ENCODE measurements at places on chromosomes 3 and 15.

DNA sequence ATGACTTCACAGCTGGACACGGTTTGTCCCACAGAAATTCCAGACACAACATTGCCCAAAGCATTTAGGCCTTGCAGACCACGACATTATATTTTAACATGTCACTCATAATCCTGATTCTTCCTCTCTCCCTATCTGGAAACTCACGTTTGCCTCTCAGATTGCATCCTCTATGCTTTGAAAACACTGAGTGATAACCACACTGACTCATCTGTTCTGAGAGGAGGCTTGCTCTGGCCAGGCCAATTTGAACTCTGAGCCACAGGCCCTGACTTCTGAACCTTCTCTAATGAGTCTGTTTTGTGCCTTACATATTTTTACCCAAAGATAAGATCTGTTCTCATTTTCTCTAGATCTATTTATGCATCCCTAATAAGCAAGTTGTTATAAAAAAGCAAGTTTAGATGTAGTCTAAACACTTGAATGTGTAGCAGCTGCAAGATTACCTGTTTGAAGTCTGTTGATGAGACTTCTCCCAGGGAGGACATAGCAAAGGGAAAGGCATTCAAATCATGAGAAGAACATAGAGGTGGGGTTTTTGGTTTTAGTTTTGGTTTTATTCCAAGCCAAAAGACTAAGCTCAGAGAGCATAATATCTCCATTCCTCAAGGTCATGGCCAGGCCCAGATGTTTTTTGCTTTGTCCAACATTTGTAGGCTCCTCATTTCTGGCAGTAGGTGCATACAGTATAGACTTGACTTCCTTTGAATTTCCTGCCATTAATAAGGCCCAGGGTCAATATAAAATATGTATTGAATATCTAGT is 234.4 kb upstream of the LRTM1 start:
- DNase-seq: no peak

GRCh38 chr15:87710406-87710805 is 546.1 kb downstream of the NTRK3 start:
- DNase-seq: no peak

DNA sequence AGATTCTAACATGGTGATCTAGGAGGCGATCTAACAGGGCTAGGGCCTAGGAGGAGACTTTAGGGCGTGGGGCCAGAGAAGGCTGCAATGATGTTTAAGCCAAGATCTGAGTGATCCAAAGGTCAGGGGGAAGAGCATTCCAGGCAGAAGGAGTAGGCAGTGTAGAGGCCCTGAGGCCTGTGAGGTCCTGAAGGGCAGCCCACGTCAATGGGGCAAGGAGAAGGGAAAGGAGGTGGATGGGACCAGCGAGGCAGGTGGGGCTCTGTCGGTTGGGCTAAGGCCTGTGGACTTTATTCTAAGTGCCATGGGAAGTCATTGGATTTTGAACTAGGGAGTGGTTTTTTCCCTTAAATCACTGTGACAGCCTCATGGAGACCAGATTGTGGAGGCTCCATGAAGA is 10.2 kb upstream of the DNAH1 start:
- no peak for DNase-seq

DNA sequence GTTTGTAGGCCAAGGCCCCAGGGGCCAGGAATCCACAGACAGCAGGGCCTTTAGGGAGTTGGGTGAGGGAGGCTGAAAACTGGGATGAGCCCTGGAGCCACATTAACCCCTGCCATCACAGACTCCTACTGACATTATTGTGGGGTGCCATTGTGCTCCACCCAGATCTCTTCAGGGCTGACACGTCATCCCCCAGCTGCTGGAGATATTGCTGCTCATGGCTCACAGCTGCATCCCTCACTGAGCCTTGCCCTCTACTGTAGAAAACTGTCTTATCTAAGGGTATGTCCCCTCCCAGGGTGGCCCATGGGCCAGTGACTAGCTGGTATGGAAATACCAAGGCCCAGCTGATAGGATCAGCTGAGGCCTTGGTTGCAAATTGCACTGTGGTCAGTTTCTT is 87.3 kb upstream of the PRR23C start:
- DNase-seq: no peak

GRCh38 chr3:43213631-43214030 is 72.7 kb upstream of the SNRK start:
- DNase-seq: no peak

DNA sequence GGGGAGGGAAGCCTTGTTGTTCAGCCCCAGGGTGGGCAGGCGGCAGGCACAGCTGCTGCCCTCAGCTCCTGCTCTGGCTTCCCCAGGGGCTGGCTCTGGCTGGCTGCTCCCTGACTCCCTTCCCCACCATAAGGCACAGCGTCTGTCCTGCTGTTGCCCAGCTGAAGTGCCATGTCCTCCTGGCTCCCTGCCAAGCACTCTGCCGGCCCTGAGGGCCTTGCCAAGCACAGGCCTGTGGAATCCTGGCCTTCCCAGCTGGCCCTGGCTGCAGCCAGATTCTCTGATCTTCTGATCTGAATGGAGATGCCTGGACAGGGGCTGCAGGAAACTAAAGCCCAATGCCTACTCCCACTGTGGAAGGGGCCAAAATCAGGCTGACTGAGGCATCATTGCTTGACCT is 1.1 kb downstream of the IQCF6 start:
- peak; percentile 17 for DNase-seq

DNA sequence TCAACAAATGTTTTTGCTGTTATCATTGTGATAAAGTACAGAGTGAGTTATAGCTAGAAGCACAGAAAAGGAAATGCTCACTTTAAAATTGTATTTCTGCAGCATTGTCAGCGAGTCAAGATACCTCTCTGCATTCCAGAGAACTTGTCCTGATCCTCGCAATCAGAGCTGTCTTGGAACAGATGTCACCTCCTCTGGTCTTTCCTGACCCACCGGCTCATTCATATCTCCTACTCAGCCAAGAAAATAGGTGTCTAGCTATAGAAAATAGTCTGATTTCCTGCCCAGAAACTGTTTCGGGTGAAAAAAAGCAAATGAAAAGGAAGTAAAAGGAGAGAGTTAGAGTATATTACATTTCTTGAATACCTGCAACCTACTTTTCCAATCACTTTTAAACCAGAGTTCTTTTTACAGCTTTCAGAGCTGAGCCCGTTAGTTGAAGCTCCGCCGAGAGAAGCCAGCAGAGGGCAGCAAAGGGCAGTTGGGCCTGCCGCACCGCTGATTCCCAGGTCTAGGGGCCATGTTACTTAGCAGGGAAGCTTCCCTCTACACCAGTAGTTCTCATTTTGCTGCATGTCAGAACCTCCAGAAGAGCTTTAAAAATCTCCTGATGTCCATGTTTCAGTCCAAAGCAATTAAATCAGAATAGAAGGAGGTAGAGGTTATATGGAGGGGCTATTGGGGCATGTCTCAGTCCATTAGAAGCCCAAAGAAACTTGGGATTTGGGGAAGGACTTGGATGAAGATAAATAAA is 185.7 kb upstream of the THRB start:
- peak; percentile 1 for DNase-seq

- DNase-seq: peak; percentile 46
Observed at GRCh38 chr3:3998140-3998922, 199.1 kb downstream of the LRRN1 start.

DNA sequence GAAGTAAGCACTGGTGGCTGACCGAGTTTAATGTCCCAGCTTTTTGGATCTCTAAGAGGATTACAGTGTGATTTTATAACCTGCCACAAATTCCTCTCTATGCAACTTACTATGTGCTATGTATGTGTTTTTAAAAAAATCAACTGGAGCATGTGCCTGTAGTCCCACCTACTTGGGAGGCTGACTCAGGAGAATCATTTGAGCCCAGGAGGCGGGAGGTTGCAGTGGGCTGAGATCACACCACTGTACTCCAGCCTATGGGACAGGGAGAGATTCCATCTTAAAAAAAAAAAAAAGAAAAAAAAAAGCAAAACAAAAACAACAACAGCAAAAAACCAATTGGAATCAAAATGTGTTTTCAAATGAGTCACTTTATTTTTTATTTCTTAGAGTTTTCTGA is 29.6 kb downstream of the DUT start:
- DNase-seq: no peak

DNA sequence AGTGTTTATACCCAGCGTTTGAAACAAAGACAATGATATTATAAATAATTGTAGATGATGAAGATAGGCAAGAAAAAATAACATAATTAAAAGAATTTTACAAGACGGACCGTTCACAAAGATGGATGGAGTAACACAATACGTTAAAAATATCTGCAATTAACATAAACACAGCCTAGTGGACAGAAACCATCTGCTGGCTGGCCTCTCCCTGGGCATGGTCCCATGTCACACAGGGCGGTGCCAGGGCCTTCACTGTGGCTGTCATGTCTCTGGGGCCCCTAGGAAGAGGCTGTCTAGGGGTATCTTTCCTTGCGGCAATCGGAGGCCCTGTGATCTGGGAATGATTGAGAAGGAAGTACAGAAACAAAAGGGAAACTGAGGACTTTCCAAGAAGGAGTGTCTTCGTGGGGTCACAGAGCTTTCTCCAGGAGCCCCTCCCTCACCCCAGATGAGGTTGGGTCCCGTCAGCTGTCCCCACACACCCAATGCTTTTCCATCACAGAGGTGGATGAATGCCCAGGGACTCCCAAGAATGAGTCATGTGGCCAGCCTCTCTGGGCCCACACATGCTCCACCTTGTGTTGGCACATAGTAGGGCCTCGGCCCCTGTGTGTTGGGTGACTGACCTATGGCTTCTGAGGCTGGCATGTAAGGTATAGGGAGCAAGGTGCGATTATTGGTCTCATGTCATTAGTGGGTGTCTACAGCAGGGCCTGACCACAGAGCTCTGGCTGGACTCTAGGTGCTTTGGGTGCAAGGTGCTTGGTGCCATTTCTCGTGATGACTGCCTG is 87.1 kb downstream of the DNAJB8 start:
- no peak for DNase-seq

DNA sequence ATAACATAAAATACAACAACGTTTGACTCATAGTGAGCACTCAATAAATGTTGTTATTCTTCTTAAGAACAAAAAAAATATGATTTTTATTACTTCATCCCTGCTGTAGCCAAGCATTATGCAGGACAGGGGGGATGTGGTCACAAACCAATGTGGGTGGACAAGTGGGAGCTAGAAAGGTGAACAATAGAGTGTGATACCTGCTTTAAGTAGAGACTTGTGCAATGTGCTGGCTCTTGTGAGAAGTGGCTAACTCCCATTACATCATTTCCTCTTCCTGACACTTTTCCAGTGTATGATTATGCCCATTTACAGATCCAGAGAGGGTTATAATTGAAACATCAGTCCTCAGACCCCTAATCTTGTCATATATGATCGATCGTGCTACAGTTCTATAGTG is 193.6 kb downstream of the UBE2E2 start:
- no peak for DNase-seq

GRCh38 chr3:107981471-107982111 is 109.2 kb downstream of the CD47 start:
- no peak for DNase-seq

GRCh38 chr3:107065094-107065861 is 312.0 kb upstream of the CCDC54 start:
- DNase-seq: peak; percentile 23

- no peak for DNase-seq
Observed at GRCh38 chr15:69729167-69729748, 276.6 kb downstream of the RPLP1 start.

DNA sequence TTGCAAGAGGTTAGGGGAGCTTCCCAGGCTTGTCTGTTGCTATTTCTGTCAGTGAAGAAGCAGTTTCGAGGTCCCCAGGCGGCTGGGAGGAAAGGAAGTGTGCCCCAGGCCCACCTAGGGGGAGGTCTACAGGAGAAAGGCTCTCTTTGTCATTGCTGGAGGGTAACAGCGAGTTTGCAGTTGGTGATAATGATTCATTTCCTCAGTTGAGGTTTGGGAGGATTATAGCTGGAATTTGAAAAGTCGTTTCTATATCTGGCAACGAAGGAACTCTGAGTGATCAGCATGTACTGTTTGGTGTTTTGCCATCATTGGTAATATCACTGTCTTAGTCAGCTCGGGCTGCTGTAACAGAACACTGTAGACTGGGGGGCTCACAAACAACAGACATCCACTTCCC is 65.5 kb upstream of the UBE3A start:
- DNase-seq: no peak

DNA sequence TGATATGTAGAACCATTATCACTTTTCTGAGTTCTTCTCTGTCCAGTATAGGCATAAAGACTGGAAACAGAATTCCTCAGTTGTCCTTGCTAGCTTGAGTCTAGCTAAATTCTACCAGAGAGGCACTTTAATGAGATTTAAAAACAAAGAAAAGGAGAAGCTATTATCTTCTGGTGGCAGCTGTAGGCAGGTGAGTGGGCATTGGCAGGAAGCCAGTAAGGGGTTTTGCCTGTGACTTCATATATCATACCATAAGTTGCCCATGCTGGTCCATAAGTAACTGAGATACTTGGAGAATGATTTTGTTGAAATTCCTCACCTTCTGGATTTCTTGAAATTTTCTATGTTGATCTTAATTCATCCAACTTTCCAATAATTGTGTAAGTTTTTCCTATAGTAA is 402.3 kb upstream of the TGFBR2 start:
- DNase-seq: no peak

GRCh38 chr3:45832699-45833098 is 9.2 kb downstream of the LZTFL1 start:
- no peak for DNase-seq
